Activated CD4-positive, CD25-positive, alpha-beta regulatory T cell treated with anti-CD3 and anti-CD28 coated beads, Interleukin-2, amount 50 U/mL, for 16 hours (primary cell): ENCODE measurements at places on chromosomes 12 and 14.
A peak's percentile ranks its signal among the peaks of the same experiment; 100 is the strongest.

- DNase-seq: no peak
Measured at GRCh38 chr12:109729371-109729781, 15.8 kb downstream of the FAM222A start.

GRCh38 chr12:2583091-2583497 is 211.7 kb upstream of the FKBP4 start:
- DNase-seq: no peak

GRCh38 chr12:86196465-86196864 is 59.7 kb downstream of the MGAT4C start:
- DNase-seq: no peak

GRCh38 chr12:13004986-13005385 is 4.9 kb upstream of the HEBP1 start:
- DNase-seq: no peak

- no peak for DNase-seq
Measured at GRCh38 chr12:107900588-107900987, 126.1 kb downstream of the ASCL4 start.

- DNase-seq: no peak
Measured at GRCh38 chr12:119660076-119660475, 7.9 kb upstream of the PRKAB1 start.

GRCh38 chr12:55610598-55610997 is 26.1 kb upstream of the OR10P1 start:
- DNase-seq: no peak

DNA sequence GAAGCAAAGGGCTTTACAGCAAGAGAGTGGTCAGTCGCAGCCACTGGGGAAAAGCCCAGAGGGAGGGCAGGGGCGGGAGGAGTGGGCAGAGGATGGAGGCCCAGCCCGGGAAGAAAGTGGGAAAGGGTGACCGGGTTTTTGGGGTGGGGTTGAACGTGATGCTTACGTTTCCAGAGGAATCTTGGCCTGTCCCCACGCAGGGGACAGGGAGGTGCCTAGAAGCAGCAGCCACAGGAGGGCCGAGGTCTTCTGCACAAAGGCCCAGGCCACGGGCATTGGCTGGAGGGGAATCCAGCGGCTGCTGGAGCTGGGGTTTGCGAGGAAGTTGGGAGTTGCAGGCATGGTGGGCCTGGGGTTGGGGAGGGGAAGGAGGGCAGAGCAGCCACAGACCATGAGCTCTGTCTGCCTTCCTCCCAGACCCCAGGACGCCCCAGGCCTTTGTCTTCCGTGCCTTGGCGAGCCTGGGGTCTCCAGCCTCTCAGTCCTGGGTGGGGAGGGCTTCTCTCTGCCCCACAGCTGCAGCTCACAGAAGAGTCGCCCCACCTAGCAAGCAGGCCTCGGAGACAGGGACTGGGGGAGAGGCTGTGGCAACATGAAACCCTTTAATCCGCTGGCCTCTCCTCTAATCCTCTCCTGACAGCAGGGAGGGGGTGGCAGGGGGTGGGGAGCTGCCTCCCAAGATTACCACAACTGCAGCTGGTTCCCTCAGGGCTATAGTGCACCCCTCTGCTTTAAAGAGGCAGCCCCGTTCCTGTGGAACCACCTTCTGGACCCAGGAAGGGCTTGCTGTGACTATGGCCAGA is at the start of gene CACNA2D4:
Gene CACNA2D4, minus strand, starts transcription at position 572 of the 803 bp plus-strand sequence. Its CDS starts 179 bp downstream, at position 393.
- DNase-seq: no peak

- DNase-seq: no peak
Measured at GRCh38 chr14:51847489-51847796, 13.0 kb upstream of the GNG2 start.

DNA sequence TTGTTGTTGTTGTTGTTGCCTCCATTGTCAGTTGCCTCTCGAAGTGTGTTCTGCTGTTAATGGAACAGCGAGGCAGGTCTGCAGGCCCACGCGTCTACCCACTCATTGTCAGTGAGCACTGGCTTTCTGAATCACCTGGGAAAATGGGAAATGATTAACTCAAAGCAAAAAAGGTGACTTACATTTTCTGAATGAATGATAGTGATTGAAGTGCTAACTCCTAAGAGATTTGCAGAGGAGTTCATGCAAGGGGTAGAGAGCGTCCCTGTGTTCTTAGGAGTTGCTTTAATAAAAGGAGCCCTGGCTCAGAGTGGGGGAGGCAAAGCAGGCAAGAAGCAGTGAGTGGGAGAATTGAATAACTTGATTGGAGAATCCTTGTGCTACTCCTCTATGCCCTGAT is 177.6 kb downstream of the CAND1 start:
- DNase-seq: no peak

DNA sequence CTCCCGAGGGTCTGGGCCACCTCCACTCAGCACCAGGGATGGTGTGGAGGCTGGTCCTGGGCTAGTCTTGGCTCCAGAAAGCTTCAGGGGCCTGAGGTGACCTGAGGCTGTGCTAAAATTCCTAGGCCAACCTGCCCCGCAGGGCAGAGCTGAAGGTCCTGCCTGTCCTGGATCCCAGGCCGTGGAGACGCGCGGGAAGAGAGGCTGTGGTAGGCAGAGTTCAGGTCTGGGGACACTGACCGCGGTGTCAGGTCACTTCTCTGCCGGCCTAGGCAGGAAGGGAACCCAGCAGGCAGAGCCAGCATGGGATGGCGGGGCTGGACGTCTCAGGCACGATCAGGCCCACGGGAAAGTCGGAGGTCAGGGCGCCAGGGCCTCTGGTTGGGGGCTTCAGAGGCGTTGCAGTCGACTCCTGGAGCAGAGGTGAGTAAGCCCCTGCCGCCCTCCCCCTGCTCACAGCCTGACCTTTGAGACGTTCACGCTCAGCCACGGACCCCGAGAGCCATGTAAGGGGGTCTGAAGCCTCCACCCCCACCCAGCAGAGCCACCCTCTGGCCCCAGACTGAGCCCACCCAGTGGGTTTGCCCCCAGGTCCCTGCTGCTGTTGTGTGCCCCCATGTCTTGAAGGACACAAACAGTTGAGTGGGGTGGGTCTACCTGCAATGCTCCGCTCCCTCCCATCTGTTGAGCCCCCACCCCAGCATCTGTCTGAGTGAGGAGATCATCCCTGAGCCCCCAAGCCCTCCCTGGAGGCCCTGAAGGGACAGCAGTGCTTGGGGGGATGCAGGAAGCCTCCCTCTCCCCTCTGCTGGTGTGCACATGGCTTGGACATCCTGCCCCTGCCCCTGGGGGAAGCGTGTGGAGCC is 142.7 kb downstream of the KIF26A start:
- DNase-seq: no peak

DNA sequence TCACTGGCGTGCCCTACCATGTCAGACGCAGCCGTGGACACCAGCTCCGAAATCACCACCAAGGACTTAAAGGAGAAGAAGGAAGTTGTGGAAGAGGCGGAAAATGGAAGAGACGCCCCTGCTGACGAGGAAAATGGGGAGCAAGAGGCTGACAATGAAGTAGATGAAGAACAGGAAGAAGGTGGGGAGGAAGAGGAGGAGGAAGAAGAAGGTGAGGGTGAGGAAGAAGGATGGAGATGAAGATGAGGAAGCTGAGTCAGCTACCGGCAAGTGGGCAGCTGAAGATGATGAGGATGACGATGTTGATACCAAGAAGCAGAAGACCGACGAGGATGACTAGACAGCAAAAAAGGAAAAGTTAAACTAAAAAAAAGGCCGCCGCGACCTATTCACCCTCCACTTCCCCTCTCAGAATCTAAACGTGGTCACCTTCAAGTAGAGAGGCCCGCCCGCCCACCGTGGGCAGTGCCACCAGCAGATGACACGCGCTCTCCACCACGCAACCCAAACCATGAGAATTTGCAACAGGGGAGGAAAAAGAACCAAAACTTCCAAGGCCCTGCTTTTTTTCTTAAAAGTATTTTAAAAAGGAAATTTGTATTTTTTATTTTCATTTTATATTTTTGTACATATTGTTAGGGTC is 13.2 kb downstream of the TRIP11 start:
- no peak for DNase-seq

DNA sequence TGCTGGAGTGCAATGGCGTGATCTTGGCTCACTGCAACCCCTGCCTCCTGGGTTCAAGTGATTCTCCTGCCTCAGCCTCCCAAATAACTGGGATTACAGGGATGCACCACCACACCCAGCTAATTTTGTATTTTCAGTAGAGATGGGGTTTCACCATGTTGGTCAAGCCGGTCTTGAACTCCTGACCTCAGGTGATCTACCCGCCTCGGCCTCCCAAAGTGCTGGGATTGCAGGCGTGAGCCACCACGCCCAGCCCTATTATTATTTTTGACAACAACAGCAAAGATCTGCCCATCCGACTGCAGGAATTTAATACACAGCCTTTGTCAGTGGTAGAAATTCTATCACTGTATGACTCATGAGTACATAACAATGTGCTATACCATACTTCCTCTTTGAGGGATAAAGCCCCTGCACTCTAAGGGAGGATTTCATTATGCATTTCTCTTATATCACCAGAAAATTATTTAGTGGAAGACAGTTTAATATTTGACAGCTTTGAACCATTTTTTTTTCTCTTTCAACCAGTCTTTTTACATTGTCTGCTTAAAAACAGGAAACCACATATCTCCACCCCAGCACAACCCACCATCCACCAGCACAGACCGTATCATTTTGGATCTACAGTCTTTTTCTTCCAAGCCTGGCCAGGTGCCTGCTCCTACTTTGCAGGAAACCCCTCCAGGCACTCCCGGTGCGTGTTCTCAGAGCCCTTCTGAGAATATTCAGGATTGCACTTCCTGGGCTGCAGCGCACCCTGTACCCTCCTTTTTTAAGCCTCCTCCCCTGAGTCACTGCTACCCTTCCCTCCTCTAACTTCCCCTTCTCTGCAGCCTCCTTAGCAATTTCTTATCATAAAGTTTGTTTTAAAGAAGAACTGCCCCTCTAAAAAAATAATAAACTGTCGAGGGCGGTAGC is 594 bp downstream of the ARHGDIB start:
- no peak for DNase-seq

- no peak for DNase-seq
Measured at GRCh38 chr12:15556411-15557102, 232.6 kb downstream of the EPS8 start.

- DNase-seq: no peak
Measured at GRCh38 chr12:8038659-8039114, 6.2 kb downstream of the FOXJ2 start.

- no peak for DNase-seq
Measured at GRCh38 chr14:78951602-78952001, 781.4 kb downstream of the NRXN3 start.

DNA sequence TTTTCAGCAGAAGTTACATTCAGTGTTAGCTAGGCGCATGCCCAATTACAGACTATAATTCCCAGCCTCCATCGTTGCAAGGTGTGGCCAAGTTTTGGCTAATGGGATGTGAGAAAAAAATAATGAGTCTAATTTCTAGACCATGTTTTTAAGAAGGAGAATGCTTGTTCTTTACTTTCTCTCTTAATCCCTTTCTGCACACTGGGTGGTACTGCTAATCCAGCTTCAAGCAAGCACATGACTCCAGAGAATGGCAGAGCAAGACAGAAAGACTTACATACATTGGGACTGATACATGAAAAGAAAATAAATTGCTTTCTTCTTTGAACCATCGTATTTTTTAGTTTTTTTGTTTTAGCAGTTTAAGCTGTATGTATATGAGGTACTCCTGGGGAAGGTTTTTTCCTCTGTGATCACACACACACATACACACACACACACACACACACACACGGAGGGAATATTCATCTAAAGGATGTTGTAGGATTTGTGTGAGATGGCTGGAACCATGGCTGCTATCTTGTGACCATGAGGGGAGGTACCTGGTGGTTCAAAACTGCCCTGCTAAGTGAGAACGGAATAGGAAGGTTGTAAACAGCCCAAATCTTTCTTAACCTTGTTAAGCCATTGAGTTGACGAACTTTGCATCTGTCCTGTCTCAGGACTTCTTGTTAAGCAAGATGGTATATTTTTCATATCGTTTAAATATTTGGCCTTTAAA is 34.3 kb upstream of the LTA4H start:
- no peak for DNase-seq

DNA sequence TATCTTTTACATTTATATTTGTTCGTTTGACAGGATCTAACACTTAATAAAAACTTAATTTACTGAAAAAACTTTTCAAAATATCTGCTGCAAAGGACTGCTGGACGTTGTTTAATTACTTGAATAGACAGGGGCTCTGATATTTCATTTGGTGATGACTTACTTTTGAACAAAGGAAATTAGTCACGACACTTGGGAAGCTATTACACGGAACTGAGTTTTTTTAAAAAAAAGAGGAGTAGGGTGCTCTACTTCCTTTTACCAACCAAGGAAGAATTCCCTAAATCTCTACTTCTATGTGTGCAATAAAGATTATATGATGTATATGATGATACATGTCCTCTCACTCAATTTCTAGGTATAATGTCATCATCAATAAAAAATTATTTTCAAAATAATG is 4.7 kb downstream of the FGD6 start:
- DNase-seq: no peak

DNA sequence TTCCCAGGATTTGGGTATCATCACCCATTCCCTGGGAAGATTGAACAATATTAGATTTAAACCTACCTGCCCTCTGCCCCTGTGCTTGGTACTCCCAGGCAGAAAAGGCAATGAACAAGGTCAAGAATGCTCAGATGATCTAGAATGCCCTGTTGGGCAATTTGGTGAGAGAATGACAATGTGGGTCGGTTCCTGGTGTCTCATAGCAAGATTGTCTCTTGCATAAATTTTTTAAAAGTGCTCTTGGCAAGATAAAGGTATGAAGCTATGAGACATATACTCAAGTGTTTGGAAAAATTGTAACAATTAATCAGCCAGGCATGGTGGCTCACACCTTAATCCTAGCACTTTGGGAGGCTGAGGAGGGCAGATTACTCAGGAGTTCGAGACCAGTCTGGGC is 86.0 kb upstream of the OTX2 start:
- DNase-seq: no peak

DNA sequence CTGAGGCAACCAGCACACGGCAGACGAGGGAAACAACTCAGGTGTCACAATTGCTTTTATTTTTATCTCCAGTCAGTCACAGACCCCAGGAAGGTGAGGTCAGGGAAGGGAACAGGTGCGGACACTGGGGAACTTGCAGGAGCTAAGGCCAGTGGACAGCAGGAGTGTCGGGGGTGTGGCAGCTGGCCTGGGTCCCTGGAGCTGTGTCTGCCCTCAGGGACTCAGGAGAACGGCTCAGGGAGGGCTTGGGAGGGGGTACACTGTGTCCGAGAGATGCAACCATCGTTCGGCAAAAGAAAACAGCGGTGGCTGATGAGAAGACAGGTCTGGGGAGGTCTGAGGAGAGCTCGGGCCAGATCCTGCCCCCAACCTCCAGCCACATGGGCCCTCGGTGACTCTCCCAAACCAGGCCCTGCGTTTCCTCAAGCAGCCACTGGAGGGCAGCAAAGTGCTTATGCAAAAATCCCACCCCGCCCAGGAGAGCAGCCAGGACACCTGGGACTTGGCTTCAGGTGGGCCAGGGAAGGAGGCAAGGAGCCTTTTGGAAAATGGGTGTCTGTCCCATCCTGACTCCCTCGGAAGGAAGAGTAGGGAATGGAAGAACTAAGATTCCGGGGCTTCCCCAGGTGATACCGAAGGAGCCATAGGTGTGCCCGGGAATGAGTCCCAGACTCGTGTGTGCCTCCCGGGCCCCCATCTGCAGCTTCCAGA is 24.1 kb upstream of the BCDIN3D start:
- DNase-seq: peak; percentile 48

GRCh38 chr14:57171363-57171762 is 97.3 kb downstream of the EXOC5 start:
- no peak for DNase-seq

- DNase-seq: no peak
Measured at GRCh38 chr14:71319666-71320065, 412.4 kb downstream of the PCNX1 start.
